ENCODE measurements at places on chromosomes 4 and X.

DNA sequence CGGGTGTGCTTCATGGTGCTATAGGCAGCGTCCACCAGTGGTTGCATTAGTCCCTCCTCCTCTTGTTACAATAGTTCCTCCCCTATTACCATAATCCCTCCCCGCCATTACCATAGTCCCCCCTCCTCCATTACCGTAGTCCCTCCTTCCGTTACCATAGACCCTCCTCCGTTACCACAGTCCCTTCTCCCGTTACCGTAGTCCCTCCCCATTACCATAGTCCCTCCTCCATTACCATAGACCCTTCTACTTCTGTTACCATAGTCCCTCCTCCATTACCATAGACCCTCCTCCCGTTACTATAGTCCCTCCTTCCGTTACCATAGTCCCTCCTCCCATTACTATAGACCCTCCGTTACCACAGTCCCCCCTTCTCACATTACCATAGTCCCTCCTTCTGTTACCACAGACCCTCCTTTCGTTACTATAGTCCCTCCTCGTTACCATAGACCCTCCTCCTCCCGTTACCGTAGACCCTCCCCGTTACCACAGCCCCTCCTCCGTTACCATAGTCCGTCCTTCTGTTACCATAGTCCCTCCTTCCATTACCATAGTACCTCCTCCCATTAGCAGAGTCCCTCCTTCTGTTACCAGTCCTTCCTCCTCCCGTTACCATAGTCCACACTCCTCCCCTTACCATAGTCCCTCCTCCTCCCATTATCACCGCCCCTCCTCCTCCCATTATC lies 129.6 kb downstream of the DHRSX start:
- no peak for DNase-seq

GRCh38 chr4:174616661-174617060 lies 94.4 kb upstream of the HPGD start:
- no peak for DNase-seq

DNA sequence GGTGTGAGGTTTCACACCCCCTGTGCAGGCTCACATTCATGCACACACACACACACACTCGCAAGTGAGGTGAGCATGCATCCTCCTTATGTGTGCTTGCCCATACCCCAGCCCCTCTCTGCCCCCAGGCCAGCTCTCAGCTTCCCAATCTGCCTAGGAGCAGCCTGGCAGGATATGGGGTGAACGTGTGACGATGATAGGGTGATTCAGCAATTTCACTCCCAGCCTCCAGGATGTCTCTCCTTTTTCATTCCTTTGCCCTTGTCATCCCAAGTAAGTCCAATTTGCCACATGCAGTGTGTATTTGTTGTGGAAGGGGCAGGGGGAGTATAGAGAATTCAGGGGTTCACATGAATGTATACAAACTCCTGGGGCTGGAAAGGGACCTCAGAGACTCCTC lies 7.2 kb downstream of the STARD8 start:
- DNase-seq, result no peak

GRCh38 chrX:12329476-12329875 lies 191.2 kb downstream of the FRMPD4 start:
- DNase-seq, result no peak

DNA sequence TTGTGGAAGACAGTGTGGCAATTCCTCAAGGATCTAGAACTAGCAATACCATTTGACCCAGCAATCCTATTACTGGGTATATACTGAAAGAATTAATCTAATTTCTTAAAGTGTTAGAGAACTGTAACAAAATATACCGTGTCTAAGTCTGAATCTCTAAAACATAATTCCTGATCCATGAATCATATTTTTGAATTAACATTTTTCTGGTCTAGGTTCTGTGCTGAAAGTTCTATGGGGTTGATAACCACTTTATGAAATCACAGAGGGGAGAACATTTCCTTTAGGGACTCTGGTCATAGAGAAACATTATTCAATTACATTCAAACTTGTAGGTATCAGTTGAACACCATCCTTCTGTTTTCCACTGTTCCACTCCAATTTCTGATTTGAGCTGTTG lies 91.9 kb upstream of the ETNPPL start:
- DNase-seq, result no peak

DNA sequence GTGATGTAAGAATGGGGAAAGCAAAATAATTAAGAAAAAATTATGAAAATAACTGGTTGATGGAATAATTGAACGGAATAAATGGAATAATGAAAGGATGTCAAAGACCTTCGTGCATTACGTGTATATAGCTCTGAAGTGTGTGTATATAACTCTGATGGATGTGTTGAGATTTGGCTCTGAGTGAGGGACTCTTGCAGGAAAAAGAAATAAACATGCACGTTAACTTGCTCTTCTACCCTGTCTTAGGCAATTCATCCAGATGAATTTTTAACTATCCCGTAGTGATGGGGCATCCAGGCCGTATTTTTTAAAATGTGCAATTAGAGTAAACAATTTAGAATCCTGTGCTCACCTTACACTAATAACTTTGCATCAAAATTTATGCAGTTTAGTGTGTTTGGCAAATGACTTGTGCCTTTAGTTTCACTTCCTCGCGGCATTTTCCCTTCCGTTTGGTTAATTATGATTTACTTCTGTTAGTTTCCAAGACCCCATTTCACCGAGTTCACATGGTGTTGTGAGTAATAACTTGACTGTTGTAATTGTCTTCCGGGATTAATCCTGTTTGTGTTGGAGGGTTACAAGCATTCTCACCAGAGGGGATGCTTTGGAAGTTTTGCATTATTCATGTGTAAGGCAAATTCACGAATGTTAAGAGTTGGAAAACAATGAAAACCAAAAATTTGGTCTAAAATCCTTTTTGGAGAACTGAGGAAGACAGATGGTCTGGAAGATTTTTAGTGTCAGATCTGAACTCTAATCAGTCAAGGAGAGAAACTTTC lies 256.5 kb upstream of the FAT1 start:
- DNase-seq, result no peak

GRCh38 chrX:37350034-37350365 lies 836 bp downstream of the PRRG1 start:
- DNase-seq, result no peak

DNA sequence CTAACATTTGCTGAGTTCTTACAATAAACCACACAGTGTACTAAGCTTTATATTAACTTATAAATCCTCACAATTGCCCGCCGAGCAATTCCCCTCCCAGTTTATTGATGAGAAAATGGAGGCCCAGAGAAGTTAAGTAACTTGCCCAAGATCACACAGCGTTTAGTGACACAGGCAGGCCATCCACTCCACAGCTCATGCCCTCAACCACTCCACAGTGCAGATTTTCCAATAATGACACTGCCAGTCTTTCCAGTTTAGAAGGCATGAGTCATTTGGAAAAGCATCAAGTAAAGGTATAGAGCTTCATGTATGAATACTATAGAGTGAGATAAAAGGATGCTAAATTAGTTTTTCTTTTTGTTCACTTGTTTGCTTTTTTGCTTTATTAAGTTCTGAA lies 208.5 kb downstream of the CAMK2D start:
- DNase-seq, result no peak

GRCh38 chr4:88854481-88854880 lies 156.9 kb upstream of the NAP1L5 start:
- DNase-seq, result no peak

- DNase-seq, result no peak
These were observed 6.8 kb downstream of the ATP2B3 start for GRCh38 chrX:153524234-153524633.

DNA sequence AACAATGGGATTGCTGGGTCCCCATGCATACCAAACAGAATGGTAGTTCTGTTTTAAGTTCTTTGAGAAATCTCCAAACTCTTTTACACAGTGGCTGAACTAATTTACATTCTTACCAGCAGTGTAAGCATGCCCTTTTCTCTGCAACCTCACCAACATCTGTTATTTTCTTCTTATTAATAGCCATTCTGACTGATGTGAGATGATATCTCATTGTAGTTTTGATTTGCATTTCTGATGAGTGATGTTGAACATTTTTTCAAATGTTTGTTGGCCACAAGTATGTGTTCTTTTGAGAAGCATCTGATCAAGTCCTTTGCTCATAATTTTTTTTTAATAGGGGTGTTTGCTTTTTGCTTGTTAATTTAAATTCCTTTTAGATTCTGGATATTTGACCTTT lies 41.2 kb upstream of the ZMAT1 start:
- DNase-seq, result no peak

DNA sequence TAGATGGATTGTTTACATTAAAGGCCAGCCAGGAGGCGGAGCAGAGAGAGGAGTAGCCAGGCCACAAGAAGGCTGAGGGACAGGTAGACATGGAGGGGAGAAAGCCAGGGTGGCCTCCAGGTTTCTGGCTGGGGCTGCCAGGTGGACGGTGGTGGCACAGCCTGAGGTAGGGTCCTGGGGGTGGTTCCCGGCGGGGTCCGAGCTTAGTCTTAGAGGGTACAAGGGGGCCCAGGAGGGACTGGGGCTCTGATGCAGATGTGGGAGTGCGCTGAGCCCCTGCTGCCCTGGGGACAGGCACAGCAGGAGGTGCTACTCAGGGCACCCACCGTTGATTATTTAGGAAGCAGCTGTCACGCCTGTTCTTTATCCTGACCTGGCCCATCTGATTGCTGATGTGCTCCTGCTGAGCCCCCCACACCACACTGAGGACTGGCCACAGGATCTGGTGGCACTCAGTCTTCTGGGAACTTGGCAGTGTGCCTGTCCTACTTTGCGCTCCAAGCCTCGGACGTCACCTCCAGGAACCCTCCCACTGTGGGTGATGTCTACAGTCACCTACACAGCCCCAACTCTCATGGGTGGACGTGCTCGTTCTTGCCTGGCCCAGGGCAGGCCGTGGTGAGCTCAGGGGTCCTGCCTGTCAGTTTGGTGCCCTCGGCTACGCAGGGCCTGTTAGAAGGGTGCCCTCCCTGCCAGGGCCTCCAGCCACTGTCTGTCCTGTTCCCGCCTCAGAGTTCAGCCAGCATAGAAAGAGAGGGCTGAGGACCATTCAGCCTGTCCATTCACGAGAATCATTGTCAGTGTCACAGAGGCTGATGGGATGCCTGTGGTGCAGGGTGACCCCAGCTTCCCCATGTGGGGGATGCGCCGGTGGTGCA lies 12.0 kb downstream of the WFS1 start:
- no peak for DNase-seq

DNA sequence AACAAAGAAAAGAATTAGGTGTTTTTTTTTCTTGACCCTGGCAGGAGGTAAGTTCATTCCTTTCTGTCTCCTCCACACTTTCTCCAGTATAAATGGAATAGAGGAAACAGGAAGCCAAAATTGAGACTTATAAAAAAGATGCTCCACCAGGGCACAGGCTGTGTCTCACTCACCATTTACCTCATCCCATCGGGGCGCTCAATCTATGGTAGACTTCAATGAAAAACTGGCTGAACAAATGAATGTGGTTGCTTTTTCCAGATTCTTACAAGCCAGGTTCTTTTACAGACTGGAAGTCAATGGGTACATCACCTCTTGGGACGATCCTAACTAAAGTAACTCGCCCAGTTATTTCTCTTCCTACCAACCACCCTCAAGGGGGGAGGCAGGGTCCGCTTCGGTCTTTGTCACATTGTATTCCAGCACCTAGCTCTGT lies 685 bp downstream of the COMMD8 start:
- no peak for DNase-seq

DNA sequence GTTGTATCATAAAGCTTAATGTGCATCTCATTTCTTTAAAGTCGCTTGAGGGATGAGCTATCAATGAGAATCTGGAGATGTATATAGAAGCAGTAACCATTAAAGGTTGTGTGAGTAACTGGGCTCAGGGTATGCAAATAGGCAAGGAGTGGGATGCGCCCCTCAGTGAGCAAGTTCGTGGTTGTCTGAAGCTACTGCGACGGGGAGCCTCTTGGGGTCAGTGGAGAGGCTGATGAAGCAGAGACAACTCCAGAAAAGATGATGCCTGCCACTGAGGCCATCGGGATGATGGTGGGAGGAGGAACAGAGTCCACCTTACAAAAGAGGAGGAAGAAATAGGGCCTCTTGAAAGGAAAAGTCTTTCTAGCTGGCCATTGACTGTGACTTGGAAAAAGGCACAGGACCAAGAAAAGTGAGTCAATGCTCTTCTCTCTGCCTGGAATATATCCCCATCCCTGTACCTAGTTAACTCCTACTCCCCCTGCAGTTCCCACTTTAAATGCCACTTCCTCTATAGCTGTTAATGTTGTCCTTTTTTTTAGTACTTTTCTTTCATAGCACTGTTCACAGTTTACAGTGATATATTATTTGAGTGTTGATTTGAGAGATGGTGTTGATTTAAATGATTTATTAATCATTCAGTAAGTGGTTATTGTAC lies 51.4 kb upstream of the LSM6 start:
- no peak for DNase-seq

GRCh38 chr4:79780129-79780528 lies 292.9 kb downstream of the ANTXR2 start:
- no peak for DNase-seq

DNA sequence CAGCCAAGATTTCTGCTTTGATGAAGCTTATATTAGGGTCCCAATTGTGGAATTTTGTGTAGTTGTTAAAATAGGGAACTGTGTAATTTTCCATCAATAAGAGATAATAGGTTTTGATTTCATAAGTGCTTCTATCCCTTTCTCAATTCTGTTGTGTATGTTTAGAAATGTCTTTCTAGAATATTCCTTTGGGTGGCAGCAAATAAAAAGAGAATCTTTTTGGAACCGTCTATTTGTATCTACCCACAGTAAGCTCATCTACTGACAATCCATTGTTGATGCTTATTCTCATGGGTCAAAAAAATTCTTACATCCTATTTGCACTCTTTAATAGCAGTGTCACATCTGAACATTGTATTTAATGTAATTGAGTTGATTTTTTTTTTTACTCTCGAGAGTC lies 61.7 kb downstream of the TMA16 start:
- no peak for DNase-seq

DNA sequence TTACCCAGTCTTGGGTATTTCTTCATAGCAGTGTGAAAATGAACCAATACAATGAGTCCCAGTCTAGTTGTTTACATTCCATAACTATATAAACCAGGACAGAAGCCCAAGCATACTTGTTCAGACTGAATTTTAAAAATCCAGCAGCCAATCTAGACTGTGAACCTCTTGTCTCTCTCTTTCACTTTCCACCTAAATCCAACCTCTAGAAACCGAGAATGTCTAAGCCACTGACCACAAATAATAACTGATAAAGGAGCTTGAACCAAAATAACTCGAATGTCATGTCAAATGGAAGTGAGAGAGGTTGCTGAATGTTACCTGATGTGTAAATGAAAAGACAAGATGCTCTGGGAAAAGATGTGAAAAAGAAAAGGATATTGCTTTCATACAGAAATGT lies 544.7 kb downstream of the NLGN4X start:
- DNase-seq, result no peak

DNA sequence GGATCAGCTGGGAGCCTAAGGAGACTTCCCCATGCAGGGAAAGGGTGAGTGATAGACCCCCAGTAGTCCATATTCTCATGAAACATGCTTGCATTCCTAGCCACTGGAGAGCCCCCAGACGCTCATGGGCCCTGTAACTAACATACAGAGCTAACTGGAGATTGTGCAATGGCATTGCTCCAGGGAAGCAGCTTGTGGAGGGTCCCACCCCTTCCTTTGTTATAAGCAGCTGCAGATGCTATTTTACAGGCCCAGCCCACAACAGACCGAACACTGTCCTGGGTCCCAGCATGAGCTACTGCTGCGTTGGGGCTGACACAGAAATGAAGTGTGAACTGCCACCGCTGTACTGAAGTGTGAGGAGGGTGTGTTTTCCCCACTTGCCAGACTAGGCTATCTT lies 1465.7 kb upstream of the DIAPH2 start:
- no peak for DNase-seq

Data from NCI-H2171 (cell line).